ENCODE measurements at places on chromosomes 11 and 22.

DNA sequence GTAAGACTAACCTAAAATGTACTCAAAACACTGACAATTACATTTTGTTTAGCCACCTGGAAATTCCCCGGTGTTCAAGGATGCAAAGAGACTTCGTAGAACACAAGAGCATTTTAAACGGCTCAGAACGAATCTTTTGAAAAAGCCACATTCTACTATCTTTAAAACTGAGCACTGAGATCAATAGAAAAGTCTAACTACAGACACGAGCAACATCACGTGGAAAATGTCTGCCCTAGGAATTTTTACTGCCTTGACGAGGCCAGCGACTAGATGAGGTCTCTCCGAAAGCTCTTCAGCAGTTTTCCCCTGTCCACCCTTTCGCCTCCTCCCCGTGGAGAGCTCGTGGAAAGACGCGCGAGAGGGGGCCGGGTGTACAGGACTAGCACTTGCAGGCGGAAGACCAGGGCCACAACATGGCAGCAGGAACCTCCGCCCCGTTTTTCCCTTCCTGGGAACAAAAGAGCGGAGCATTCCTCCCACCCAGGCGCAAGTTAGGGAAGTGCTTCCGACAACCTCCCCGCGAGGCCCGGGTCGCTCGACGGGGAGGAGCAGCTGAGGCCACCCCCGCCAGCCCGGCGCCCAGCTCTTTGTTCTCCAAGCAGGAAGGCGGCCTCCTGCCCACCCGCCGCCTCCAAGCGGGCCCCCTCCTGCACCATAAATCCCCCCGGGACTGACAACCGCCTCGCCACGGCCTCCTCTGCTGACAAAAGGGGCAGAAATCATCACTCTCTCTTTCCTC, 1.1 kb downstream of the EIF4G2 start:
- no peak for ATAC-seq

GRCh38 chr11:120630122-120630521, 118.6 kb downstream of the GRIK4 start:
- ATAC-seq: no peak

GRCh38 chr11:79344753-79345294, 96.0 kb downstream of the TENM4 start:
- ATAC-seq: no peak

- no peak for ATAC-seq
Measured at GRCh38 chr11:72598906-72599305, 75.3 kb downstream of the PDE2A start.

DNA sequence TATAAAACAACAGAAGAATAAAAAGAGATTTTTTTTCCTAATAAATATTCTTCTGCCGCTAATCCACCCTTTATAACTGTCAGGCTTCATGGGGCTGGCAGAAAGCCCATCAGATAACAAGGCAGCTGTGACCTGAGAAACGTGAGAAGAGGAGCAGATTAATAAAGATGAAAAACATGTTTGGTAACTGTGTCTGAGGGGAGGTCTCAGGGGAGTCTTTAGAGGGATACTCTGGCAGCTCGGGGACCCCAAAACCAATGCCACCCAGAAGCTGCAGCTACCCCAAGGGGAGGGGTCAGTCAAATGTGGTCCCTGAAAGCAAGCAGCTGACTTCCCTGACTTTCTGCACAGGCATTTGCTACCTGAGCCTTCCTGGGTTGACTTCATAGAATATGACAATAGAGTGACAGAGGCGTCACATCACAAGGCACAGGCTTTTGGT, 48.4 kb upstream of the POU2AF1 start:
- ATAC-seq: no peak

DNA sequence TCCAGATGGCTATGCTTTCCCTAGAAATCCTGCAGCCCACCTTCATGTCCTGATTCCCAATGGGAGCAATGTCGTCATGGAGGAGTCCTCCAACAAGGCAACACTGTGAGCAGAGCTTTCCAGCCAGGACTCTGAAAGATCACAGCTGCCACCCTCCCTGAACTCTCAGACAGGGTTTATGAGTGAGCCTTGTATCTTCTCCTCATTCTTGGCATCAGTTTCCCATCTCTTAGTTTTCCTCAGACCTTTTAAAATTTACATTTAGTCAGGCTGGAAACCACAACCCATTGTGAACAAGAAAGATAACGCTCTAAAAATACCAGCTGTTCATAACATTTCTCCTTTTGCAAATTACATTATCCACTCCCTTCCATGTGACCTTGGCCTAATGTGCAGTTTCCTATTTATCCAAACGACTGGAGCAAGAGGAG, 15.6 kb upstream of the LYVE1 start:
- no peak for ATAC-seq

GRCh38 chr22:32822179-32822877, 20.8 kb downstream of the TIMP3 start:
- no peak for ATAC-seq

DNA sequence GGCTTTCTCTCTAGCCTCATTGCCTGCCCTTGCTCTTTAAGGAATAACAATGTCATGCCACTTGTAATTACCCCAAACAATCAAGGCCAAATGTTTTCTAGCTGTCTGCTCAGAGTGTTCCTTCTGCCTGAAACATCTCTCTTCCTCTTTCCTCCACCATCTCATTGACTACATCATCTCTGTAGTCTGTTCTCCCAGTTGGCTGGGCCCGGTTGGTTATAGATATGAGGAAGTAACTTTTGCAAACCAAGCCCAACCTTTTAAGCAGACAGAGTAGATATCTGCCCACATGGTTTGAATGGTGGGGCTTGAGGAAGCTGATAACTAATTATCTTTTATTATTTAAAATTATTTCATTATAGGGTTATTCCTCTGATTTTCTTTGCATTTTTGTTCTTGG, 104.5 kb downstream of the NTM start:
- ATAC-seq: no peak

DNA sequence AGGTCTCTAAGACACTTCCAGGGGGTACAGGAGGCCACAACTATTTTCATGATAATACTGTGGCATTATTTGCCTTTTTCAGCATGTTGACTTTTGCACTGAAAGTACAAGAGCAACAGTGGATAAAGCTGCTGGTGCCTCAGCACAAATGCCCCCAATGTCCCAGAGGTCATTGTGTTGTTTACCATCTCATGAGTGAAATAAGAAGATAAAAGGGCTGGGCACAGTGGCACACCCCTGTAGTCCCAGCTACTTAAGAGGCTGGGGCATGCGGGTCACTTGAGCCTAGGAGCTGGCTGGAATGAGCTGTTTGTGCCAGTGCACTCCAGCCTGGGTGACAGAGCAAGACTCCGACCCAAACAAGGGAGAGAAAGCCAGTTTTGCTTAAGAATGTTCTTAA, 72.6 kb upstream of the RAB1B start:
- ATAC-seq: no peak

DNA sequence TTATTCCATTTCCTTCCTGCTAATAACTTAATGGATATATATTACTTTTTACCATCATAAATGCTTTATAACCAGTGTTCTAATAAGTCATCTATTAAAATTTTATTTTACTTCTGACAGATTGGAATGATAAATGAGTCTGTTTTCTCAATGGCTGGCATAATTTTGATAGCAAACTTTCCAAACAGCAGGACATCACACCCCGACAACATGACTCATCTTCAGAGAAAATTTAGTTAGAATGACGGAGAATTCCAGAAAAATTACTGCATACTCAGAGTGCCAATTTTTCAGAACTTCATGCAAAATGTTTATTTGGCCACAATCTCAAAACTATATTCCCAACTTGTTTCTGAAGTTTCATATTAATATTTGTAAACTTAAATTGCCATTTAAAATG, 174.4 kb downstream of the SWAP70 start:
- ATAC-seq: no peak

DNA sequence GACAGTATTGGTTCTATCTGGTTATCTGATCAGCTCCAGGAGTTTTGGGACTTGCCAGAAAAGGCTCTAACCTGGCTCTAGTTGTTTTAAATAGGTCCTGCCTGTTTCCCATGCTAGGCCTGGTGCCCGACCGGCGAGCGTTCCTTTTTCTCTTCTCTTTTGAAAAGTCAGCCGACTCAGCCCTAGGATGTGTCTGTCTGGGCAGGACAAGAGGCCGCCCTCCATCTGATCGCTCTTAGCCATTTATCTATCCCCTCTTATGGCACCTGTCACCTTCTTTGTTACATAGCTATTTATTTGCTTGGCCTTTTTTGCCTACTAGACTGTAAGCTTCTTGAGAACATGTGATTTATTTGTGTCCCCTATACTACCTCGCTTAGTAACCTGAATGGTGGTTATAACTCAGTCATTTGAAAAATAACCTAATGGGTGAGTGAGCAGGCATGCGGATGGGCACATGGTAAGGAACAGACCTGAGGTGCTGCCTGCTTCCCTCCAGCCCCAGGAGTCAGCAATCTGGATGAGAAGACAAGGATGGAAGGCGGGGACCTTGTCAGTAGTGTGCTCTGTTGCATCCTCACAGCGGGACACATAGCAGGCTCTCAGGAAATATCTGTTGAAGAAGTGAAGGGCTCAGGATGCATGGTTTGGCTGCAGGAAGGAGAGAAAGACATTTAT, 108.4 kb downstream of the ZBTB16 start:
- no peak for ATAC-seq

DNA sequence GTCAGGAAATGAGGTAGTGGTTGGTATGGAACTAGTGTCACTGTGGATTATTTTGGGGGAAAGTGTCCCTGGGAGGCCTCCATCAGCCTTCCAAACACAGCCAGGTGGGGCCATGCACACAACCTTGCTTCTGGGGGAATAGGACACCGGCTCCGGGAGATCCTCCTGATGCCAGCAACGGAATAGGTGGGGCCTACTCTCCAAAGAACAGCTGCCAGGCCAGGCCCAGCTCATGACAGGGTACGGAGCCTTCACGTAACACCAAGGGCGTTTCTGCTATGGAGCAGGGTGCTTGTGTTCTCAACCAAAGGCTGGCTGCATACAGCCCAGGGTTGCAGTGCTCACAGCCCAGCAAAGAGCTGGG, 30.6 kb upstream of the LINC01488 start:
- ATAC-seq: no peak

- no peak for ATAC-seq
Measured at GRCh38 chr11:74325649-74326645, 14.5 kb upstream of the P4HA3 start.

GRCh38 chr11:64284962-64285884, at the start of gene GPR137:
TSS of gene GPR137 (plus strand) at chr11:64285848. CDS start at chr11:64286525, 677 bp downstream.
- ATAC-seq: peak; percentile 62

DNA sequence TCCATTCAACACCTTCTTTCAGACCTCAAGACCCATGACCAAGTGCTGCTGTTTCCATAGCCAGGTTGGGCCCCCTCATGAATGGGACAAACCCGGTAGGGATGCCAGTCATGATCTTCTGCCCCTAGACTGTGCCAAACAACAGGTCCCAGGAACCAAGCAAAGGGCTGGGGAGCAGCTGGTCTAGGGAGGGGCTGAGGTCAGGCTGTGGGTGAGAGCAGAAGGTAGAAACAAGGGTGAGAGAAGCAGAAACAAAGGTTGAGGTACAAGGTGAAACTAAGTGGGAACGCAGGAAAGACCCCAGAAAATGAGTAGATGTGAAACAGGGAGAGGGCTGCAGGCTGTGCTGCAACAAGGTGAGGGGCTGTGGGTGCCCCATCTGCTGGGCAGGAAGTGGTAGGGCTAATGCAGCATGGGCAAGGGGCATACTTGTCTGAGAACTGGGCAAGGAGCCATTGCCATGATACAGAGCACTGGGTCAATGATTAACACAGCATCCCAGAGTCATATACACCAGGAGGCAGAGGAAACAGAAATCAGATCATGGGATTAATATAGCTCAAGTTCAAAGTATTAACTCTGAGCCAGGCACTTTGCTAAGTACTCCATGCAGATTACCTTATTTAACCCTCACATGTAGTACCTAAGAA, 45.9 kb downstream of the SLC1A2 start:
- no peak for ATAC-seq

DNA sequence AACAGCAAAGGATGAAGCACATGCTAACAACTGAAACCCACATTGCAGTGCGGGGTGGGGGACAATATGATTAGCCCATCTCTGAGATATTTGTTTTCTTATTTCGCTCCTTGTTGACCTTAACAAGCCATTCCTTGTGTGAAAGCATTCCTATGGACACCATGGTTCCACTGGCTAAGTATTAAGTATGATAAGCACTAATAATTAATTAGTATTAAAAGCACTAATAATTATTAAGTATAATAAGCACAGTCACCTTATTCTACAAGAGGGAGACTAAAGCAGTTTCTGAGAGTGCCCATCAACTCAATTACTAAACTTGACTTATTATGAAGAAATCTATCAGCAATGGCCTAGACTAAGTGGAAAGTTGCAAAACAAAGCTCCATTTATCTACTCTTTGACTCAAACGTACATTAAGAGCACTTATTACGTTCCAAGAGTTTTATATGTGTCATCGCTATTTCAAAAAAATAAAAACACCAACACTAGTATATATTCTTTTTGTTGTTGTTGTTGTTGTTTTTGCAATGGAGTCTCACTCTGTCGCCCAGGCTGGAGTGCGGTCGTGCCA, 65.3 kb downstream of the RBFOX2 start:
- no peak for ATAC-seq

GRCh38 chr11:104127828-104128227, 36.1 kb downstream of the PDGFD start:
- no peak for ATAC-seq

DNA sequence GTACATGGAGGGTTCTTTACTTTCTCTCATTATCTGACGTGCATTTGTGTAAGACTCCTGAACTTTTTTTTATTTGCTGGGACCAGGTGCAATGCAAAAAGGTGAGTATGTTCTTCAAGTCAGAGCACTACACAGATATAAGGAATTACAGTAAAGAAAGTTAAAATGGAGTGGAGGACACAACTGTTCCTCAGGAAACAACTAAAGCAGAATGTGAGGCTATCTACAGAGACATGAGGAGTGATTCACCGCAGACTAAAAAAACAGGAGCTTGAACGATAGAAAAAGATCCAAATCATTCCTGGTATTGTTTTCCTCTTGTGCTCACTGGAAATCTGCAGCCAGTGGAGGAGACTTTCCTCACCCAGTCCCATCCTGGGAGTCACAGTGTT, 106.2 kb downstream of the ABTB2 start:
- ATAC-seq: no peak

DNA sequence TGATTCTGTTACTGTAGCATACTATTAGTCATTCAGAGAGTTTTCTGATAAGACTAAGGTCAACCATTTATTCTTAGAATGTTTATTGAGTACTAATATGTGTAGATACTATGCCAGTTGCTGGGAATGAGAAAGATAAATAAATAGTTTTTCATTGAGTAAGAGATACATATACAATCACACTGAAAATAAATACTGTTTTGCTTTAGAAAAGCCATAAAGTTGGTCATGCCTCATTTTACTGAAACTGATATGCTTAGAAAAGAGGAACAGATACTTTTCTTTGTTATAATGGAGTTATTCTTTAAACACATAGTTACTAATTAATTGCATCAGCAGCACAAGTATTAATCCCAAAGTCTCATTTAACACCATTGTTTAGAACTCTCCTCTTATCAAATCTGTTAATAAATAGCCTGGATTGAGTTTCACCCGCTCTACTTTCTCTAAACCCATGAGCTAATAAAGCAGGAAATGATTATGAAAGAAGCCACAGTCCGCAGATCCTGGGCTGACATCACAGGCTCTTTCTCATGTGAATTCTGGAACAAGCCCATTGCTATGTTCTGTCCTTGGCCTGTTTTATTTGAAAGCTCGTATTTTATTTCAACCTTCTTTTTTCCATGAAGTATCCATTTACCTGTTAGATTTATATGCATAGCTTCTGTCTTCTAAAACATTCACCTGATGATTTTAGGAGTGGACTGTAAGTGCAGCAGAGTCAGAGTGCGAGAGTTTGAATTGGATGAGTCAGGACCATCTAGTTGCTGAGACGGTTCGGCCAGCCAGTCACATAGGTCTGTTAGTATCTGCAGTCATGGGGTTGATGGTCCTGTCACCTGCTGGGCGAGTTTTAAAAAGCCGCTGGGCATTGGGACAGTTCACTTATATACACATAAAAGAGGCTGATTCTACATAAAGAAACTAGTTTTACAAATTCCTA, 35.5 kb downstream of the PIWIL4 start:
- peak; percentile 60 for ATAC-seq
